ENCODE measurements at places on chromosomes 2 and 18.

DNA sequence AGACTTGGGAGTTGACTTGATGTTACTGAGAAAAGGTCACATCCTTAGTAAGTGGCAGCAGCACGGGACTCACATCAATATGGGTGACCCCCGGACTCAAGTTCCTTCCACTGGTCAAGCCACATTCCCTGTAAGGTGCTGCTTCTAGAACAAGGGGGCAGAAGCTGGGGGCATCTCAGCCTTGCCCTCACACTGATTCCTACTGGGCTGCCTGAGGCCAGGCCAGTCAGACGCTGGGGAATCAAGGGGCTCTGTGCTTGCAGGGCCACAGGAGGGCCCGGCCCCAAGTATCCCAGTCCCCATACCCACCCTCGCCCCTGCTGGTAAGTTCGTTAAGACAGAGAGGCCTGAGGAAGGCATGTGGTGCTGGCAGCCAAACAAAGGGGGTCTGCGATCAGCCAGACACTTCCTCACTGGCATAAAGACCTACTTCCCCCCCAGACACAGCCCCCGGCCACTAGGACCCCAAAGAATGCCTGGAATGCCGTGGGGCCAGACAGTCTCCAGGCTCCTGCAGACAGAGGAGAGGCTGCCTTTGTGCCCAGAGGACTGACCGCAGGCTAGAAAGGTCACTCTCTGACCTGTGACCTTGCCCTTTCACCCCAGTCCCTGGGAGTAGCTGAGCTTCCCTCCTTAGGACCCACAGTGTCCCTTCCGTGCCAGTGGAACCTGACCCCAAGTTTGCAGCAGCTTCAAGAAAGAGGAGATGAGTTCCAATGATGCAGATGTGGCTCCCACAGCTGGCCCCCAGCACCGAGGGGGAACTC lies 83.6 kb downstream of the HS1BP3 start:
- DNase-seq: no peak

GRCh38 chr2:172200495-172201085 lies 97.9 kb upstream of the DLX2 start:
- no peak for DNase-seq

- DNase-seq: no peak
These were observed 1.2 kb downstream of the TGOLN2 start for GRCh38 chr2:85326406-85327159.

DNA sequence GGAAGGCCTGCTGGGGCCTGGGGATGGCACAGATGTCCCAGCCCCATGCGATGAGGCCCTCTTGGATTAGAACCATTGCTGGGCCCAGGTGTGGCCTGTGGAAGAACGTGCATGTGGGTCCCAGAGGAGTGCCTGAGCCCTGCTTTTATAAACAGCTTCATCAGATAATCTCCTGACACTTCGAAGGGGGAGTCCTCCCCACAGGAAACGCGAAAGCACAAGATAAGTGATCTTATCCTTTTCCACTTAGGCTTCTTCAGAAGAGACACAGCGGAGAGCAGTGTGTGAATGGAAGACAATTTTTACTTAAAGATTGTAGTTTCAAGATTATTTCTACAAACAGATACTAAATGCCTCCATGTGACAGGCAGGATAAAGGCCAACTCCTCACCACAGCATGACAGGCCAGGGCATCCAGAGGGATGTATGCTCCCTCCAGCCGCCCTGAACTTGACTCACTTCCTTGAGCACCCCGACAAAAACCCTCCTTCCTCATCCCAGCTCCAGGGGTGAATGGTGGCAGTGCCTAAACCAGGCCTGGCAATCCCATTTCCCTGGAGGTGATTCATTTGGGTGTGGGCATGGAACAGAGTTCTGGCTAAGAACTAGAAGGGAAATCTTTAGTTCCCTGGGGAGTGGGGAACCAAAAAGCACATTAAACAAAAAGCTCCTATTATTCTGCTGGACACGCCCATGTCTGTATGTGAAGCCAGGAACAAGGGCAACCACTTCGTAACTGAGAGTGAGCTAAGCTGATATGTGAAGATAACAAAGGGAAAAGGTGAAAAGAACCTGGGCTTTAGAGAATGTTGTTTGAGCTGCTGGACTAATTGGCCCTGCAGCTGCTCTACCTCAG lies 56.2 kb upstream of the TMEM163 start:
- no peak for DNase-seq

DNA sequence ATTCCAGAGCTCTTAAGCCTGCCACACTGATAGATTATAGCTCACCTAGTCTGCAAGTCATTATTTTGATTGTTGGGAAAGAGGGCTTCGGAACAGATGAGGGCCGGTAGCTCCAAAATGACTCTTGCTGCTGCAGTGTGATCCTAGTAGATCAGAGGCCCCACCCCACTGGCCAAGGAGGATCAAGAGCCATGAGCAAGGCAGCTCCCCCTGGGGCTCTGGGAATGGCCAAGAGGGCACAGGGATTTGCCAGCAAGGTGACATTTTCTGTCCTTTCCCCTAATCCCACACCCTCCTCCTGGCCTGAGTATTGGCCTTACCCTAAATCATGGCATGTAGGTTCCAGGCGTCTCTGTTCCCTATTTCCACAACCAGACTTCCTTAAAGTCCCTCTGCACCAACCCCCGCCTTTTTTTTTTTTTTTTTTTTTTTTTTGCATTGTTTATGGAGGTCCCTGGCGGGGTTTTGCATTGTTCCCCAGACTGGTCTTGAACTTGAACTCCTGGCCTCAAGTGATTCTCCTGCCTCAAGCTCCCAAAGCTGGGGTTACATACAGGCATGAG lies 36.5 kb downstream of the EIF4E2 start:
- DNase-seq: no peak

DNA sequence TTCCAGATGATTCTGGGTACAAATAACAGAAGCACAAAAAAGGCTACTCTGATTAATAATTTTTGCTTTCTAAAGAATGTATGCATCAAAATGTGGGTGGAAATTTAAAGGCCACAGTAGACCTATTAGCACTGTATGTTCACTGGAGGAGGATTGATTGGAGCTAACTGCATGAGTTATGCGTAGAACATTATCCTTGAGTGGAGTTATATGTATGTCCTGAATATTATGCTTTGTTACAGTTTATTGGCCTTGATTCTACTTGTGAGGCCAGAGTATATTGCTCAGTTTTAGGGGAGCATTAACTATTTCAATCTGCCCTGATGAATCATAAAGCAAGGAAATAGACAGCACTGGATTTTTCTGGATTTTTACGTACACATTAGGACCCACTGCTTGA lies 87.9 kb downstream of the CDCA7 start:
- no peak for DNase-seq

- no peak for DNase-seq
These were observed 107.1 kb downstream of the CDC42EP3 start for GRCh38 chr2:37564356-37564755.

- no peak for DNase-seq
These were observed 1071.4 kb upstream of the FAM98A start for GRCh38 chr2:34670482-34670881.

DNA sequence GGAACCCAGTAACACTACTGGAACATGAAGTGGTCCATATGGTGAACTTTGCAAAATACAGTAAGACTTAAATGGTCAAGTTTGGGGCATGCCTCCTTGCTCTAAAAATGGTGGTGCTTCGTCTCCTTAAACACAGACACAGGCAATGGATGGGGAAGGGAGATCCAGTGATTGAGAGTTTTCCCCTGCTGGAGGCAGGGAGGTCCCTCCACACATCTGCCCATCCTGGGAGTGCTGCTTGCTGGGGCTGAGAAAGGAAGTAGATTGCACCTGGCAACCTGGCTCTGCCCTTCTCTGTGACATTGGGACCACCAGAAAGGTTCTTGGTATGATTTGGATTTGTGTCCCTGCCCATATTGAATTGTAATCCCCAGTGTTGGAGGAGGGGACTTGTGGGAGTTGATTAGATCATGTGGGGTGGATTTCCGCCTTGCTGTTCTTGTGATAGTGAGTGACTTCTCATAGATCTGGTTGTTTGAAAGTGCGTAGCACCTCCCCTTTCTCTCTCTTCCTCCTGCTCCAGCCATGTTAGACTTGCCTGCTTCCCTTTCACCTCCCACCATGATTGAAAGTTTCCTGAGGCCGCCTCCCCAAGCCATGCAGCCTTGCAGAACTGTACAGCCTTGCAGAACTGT lies 35.4 kb upstream of the SKOR2 start:
- no peak for DNase-seq

GRCh38 chr2:215644233-215644897 lies 208.5 kb upstream of the FN1 start:
- DNase-seq: no peak

DNA sequence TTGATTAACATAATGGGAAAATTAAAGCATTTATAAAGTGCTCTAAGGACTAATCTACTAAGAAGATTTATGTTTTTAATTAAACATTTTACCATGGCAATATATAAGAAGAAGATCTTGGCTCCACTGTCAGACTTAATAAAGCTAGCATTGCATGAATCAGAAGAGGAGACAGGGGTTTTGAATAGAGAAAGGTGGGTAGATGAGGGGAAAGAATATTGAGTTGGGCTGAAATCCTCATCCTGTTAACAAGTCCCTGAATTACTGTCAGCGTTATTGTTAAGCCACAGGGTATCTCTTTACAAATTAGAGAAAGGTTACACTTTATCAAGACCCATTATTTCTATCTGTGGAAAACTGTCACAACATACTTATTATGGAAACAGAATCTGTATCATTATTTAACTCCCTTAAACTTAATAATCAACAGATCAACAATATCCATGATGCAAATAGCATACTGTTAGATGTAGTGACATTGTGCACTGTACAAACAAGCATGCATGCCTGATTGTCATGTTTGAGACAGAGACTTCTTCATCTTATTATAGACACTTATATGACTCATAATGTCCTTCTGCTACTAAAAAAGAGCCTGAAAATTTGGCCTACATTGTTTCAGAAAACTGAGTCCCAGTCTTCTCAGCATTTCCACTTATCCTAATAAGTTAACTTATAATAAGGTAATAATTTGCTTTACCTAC lies 304.1 kb downstream of the NRXN1 start:
- no peak for DNase-seq

DNA sequence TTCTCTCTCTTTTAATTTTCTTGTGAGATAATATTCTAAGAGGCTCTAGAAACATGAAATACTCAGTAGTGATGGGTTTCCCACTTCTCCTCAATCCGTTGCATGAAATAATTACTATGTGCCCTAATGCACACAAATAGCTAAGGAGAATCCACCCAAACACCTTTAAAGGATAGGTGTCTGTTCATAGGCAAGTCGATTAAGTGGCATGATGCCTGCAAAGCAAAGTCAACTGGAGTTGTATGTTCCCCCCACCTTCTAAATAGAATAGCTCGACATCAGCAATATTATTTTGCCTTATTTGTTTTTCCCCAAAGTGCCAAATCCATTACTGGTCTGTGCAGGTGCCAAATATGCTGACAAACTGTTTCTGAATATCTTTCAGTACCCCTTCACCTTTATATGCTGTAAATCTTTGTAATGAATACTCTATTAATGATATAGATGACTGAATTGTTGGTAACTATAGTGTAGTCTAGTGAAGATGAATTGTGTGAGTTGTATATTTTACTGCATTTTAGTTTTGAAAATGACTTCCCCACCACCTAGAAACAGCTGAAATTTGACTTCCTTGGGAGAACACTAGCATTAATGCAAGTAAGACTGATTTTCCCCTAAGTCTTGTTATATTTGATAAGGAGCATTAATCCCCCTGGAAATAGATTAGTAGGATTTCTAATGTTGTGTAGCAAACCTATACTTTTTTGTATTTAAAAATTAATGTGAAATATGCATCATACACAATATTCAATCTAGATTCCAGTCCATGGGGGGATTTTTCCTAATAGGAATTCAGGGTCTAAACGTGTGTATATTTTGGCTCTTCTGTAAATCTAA lies 9.0 kb downstream of the TBR1 start:
- DNase-seq: no peak

- DNase-seq: no peak
These were observed 36.7 kb downstream of the TRABD2A start for GRCh38 chr2:84844141-84844540.

GRCh38 chr2:165562233-165562632 lies 92.7 kb downstream of the CSRNP3 start:
- no peak for DNase-seq

- no peak for DNase-seq
These were observed 621.1 kb upstream of the FANCL start for GRCh38 chr2:58862244-58862643.

- no peak for DNase-seq
These were observed 144.9 kb downstream of the SEPTIN10 start for GRCh38 chr2:109468893-109469292.

GRCh38 chr2:193690572-193690971 lies 1495.8 kb upstream of the TMEFF2 start:
- no peak for DNase-seq

DNA sequence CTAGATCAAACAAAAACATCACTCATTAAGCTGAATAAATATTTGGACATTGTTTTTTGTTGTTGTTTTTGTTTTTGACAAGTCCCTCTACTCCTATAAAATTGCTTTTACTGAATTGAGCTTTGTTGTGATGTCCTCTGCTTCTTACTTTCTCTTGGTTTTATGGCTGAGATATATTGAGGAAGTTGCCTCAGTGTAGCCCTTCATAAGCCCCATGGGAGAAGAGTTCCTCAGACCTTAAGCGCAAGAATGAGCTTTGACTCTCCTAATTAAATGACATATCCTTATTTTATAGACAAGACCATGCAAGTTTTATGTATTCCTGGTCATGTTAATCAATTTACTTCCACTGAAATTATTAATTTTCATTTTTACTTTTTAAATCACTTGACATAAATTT lies 54.9 kb downstream of the CERKL start:
- no peak for DNase-seq

DNA sequence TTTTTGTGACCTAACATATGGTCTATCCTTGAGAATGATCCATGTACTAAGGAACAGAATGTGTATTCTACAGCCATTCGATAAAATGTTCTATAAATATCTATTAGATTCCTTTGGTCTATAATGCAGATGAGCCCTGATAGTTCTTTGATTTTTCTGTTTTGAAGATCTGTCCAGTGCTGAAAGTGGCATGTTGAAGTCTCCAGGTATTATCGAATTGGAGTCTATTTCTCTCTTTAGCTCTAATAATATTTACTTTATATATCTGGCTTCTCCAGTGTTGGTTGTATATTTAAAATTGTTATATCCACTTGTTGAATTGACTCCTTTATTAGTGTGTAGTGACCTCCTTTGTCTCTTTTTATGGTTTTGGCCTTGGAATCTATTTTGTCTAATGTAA lies 377.9 kb downstream of the ARL6IP6 start:
- DNase-seq: no peak

DNA sequence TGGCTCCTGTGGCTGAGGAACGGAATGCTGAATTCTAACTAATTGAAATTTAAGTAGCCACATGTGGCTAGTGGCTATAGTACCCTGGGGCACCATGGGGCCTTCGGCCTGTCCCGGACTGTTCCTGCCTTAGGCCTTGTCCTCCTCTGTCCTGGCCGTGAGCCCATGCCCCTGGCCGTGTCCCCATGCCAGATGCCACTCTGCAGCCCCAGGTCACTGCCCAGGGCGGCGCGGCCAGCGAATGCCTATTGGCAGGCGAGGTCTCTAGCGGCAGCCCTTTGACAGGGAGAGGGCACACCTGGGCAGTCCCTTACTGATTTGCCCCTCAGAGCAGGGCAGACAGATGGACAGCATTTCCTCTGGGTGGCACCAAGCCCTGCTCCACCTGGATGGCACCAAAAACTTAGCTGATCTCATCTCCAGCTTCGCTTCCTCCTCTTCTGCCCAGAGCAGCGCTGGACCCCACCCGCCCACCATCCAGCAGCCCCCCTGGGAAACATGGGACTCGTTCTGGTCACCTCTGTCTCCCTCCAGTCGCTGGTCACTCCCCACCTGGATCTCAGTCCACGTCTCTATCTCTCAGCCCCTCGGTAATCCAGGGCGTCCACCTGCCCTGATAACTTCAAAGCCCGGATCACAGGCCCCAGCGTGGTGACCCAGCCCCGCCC lies 1.1 kb upstream of the DGKD start:
- no peak for DNase-seq

- no peak for DNase-seq
These were observed 86.5 kb downstream of the ROCK2 start for GRCh38 chr2:11257964-11258363.

Measured in hippocampal formation (tissue), 2 donors.